ENCODE measurements at places on chromosomes 7 and 10.

DNA sequence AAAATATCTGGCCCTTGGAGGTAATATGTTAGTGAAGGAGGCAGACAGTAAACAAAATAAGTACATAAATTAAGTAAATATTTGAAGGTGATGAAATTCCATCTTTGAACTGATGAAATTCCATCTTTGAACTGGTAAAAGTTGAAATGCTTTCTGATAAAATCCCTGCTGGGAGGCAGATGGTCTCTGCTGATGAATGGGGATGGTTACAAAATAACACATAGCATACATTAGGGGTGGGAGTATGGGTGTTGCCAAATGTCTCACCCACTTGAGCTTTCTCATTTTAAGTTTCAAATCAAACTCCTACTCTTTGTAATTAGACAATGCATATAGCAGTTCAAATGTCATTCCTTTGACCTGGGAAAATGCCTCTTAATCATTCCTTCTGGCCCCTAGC is 77.5 kb upstream of the SORCS3 start:
- DNase-seq: no peak

DNA sequence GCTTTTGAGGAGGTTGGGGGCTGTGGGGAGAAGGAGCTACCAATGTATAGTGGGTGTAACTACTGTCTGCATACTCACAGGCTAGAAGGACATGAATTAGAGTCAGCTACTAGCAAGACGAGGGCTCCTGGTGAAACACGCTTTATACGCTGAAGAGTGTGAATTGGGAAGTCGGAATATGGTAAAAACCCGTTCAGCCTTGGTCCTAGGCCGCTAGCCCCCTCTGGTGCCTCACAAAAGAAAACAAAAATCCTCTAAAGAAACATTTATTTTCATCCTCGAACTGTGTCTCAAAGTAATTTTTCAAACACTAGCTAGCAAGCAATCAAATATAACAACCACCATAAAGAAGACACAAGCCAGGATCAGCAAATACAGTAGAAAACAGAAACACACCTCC is 338.1 kb upstream of the SEMA3C start:
- DNase-seq: peak; percentile 36

DNA sequence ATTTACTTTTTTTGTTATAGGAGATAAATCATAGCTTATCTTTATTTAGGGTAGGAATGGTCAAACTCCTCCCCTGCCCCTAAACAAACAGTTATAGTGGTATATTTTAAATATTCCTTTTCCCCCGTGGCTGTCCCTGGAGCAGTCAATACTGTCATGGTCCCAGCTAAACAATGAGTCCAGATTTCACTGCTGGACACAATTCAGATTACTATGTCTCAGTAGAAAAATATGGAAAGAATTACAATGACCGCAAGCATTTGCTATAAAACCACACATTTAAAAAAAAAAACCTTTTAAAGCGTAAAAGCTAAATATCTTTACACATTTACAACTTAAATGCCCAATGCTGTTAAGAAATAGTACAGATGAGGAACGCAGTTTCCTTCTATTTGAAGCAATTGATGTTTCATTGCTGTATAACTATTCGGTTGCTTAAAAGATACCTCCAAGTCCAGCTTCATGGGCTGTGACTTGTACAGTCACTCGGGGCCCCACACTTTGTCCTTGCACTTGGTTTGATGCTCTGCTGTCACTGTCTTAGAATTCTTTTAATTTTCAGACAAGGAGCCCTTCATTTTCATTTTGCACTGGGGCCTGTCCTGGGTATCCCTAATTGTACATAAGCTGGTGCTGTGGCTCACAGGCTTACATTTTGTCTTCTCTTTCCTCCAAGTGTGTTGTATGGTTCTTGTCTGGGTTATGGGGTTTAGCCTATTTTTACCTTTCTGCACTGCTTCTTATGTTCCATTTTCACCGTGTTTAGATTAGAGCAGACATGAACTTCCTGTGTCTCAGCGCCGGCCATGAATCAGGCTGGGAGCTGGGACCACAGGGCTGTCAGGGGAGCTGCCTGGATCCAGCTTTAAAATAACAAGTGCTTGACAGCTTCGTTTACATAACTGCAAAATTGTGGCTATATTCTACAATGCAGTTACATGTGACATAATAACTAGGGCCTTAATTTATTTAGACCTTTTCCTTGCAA is 530.2 kb upstream of the FZD8 start:
- no peak for DNase-seq

- no peak for DNase-seq
These were observed 5.8 kb upstream of the UPP1 start for GRCh38 chr7:48083114-48083830.

DNA sequence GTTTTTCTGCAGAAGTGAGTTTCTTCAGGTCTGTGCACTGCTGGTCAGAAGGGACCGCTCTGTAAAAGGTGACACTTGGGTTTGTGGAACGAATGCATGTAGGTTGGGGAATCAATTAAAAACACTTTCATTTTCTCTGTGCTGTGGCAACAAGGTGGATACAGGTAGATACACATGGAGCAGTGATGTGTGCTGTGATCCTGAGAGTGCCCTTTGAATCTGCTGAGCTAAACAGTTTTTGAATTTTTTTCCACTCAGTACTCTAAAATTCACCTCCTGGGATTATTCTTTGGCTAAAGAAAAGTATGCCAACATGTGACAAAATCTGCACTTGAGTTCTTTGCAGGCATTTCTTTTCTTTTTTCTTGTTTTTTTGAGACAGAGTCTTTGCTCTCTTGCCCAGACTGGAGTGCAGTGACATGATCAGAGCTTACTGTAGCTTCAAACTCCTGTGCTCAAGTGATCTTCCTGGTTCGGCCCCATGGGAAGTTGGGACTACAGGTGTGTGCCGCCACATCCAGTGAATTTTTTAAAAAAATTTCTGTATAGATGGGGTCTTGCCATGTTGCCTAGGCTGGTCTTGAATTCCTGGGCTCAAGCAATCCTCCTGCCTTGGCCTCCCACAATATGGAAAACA is 338.9 kb downstream of the EXOC4 start:
- no peak for DNase-seq

DNA sequence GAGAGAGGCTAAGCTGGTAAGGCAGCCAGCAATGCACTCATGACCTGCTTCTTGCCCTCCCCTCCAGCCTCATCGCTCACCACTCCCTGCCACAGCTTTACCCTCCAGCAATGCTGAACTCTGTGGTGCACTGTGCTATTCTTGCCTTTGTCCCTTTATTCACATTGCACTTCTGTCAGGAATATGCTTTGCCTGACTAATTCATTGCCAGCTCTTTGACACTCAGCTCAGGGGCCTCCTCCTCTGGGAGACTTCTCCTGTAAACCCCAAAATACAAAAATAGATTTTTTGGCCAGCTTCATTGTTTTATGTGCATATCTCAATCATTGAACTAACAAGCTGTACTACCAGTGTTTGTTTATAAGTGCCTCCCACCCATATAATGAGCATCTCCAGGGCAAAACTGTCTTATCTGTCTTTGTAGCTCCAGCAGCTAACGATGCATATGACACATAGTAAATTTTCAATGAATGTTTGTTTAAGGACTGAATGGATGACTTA is 8.2 kb downstream of the CNNM1 start:
- no peak for DNase-seq

DNA sequence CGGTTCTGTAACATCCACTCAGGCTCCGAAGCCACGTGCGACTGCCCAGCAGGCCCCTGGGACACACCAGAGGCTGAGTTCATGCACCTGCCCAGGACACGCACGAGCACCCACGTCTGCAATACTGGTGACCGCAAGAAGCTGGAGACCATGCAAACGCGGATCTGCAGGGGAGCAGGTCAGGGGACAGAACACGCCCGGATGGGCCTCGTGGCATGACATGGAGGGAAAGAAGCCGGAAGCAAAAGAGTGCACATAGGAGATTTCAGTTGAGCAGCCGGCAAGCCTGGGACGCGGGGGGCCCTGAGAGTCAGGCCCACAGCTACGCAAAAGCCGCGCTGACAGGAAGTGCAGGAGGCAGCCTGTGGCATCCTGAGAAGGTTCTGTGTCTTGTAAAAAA is 73.7 kb downstream of the FOXL3 start:
- no peak for DNase-seq

GRCh38 chr7:47104206-47104549 is 477.7 kb downstream of the TNS3 start:
- no peak for DNase-seq

DNA sequence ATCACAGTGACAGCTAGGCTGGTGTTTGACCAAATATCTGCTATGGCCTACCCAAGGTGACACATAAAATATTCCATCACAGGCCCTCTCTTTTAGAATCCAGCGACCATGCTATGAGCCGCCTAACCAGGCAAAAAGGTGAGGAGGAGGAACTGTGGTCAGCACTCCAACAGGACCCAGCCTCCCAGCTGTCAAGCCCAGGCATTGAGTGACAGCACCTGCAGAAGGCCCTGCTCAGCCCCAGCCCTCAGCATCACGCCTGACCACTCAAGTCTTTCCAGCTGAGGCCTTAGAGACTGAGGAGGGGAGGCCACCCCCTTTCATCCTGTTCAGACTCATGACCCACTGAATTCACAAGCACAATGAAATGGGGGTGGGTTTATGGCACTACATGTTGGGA is 43.0 kb downstream of the CXCL12 start:
- no peak for DNase-seq

- no peak for DNase-seq
These were observed 19.9 kb downstream of the AKR1C2 start for GRCh38 chr10:4983615-4984216.

GRCh38 chr7:96709381-96710228 is at the start of gene SEM1:
SEM1 (minus strand) TSS chr7:96709846; CDS start chr7:96709763, 83 bp downstream.
- DNase-seq: peak; percentile 84

Data from erythroblast (primary cell).